ENCODE measurements at places on chromosomes 11 and 22.

DNA sequence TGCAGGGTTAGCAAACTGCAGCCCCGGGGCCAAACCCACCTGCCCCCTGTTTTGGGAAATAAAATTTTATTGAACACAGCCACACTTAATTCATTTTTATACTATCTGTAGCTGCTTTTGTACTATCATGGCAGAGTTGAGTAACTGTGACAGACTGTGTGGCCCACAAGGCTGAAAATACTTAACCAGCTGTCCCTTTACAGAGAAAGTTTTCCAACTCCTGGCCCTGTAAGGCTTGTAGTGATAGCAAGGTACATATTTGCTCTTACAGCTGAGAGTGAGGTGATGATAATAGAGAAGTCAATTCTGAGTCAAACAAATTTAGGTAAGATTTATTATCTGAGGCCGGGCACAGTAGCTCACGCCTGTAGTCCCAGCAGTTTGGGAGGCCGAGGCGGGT is 87.4 kb upstream of the SLC6A5 start:
- DNase-seq, result no peak

GRCh38 chr11:128052912-128053641 is 534.3 kb downstream of the ETS1 start:
- DNase-seq, result no peak

DNA sequence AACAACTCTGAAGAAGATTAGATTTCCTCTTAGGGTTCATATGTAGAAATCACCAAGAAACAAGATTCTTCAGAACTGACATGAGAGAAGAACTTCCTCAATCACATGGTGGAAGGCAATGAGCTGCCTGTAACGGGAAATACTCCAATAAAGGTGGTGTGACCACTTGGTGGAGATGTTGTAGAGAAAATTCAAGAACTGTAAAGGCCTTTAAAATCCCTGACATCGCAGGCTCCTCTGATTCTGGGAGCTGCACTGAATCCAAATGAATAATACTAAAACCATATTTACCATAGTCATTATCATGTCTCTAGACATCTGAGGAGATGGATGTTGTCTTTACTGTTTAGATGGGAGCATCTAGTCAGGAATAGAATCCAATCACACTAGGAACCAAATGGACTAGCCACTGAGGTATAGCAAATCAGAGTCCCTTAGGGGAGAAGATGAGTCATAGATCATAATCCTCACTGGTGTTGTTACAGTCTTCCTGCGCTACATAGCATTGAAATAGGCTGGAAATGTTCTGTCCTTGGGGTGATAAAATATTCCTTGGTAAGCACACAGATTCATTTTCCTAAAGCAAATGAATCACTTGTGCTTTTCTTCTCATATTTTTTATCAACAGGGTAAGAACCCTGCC is 321.6 kb upstream of the TENM4 start:
- no peak for DNase-seq

- DNase-seq, result no peak
Measured at GRCh38 chr11:75151346-75152047, 590 bp downstream of the SLCO2B1 start.

- DNase-seq, result no peak
Measured at GRCh38 chr11:110000031-110000502, 93.1 kb upstream of the ZC3H12C start.

DNA sequence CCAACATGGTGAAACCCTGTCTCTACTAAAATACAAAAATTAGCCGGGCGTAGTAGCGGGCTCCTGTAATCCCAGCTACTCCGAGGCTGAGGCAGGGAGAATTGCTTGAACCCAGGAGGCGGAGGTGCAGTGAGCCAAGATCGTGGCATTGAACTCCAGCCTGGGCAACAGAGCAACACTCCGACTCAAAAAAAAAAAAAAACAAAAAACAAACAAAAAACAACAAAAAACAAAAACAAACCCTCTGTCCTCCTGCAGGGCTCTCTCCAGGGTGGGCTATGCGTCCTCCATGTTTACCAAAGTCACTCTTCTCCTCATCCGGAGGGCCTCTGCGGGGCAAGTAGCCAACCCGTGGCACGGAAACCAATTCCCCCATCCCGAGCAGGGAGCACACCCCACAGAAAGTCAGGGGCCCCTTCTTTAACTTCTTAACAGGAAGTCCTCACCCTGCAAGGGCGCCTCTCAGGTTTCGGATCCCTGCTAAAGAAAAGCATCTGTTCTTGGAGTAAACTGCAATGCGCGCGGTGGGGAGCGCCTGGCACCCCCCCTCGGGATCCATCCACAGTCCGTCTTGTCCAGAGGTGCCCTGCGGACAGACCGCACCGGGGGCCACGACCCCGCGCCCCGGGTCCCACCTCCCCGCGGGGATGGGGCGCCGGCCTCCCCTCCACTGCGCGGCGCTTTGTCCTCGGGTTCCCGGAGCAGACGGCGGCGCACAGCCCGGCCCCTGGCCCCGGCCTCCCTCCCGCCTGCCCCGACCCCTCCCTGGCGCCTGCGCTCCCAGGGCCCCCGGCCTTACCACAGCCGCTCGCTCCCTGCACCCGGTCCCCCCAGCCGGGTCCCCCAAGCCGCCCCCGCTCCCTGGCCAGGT is 712 bp downstream of the CERK start:
- peak; percentile 68 for DNase-seq

GRCh38 chr11:58963551-58964104 is 24.3 kb downstream of the GLYATL1 start:
- no peak for DNase-seq

- no peak for DNase-seq
Measured at GRCh38 chr11:128493570-128493965, 93.8 kb downstream of the ETS1 start.

- no peak for DNase-seq
Measured at GRCh38 chr22:22786301-22787115, 101.1 kb upstream of the IGLL5 start.

- DNase-seq, result no peak
Measured at GRCh38 chr11:80862011-80862410, 1421.2 kb upstream of the TENM4 start.

GRCh38 chr11:131944736-131945135 is 574.3 kb downstream of the NTM start:
- no peak for DNase-seq

DNA sequence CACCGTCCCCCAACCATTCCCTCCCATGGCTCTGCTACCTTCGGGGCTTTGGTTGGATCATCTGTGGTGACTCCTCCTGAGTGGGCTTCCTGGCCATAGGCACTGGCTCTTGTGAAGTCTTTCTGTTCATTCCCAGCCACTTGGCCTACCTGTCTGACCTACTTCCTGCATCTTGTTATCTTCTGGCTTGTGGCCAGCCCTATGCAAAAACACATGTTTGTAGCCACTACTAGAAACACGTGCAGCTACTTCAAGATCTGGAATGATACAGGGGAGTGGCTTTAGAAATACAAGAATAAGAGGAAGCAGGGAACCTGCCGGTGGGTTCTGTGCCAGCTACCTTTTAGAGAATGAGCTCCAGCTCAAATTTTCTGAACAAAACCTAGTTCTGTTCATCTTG is 20.9 kb downstream of the RCOR2 start:
- no peak for DNase-seq

GRCh38 chr11:1779034-1779805 is 15.5 kb upstream of the CTSD start:
- DNase-seq, result no peak

DNA sequence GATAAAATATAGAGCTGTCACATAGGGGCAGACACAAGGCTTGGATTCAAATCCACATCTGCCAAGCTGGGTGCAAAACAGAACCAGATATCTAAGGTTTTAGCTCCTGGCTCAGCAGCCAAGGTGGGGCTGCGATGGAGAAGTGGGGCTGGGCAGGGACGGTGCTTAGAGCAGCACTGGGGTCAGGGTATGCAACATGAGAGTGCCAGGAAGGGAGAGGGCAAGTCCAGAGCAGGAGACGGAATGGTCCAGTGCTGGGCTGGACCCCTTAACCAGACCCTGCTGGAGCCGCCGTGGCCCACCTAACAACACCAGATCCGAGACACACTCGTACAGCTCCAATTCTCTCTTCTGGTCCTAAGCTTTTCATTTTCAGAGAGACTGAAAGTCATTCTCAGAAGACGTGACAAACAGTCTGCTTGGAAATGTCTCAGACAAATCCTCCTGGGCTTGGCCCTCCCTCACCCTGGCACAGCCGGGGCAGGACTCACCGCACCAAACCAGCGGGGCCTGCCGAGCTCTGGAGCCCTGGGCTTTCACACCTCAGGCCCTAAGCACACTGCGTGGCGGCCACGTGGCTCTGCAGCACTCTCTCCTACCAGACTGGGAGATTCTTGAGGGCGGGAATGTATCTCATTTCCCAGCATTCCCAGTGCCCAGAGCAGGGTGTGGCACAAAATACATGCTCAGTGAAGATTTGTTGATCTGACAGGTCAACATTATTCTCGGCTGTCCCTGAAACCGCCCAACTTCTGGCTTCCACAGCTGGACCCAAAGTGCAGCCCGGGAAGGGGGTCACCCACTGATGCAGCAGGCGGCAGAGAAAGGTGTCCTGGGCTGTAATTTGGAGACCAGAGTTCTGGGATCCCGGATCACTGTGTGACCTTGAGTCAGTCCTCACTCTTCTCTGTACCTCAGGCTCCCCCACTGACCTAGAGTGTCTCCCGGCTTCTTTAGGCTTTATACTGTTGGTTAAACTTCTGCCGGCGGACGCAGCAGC is 11.6 kb downstream of the LRRC32 start:
- no peak for DNase-seq

DNA sequence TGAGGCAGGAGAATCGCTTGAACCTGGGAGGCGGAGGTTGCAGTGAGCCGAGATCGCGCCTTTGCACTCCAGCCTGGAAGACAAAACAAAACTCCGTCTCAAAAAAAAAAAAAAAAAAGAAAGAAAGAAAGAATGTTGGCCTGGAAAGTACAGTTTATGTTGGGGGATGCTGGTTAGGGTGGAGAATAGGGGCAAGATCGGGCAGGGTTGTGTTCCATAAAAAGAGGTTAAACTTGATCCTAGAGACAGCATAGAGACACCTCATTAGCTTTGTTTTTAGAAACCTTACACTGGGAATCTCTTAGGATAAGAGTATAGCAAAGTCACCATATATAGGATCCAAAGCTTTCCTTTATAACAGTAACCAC is 1.9 kb upstream of the FTH1 start:
- no peak for DNase-seq

DNA sequence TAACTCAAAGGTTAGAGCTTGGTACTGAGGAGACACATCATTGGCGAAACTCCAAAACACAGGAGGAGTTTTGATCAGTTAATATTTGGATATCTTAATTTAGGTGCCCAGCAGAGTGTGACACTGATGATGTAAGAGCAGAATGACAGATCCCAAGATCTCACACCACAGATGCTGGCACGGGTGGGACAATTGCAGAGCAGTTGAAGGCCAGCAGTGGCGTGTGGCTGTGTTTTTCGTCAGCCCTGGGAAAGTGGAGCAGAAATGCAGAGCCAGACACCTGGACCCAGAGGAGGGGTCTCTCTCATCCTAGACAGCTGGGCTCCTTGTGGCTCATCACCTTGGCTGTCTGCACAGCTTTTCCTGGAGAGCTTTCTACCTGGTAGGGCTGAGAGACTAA is 59.7 kb upstream of the CTTN start:
- no peak for DNase-seq

- DNase-seq, result no peak
Measured at GRCh38 chr22:32232191-32232830, 22.8 kb downstream of the SLC5A4 start.

GRCh38 chr22:42869888-42870480 is 12.9 kb upstream of the ARFGAP3 start:
- no peak for DNase-seq

DNA sequence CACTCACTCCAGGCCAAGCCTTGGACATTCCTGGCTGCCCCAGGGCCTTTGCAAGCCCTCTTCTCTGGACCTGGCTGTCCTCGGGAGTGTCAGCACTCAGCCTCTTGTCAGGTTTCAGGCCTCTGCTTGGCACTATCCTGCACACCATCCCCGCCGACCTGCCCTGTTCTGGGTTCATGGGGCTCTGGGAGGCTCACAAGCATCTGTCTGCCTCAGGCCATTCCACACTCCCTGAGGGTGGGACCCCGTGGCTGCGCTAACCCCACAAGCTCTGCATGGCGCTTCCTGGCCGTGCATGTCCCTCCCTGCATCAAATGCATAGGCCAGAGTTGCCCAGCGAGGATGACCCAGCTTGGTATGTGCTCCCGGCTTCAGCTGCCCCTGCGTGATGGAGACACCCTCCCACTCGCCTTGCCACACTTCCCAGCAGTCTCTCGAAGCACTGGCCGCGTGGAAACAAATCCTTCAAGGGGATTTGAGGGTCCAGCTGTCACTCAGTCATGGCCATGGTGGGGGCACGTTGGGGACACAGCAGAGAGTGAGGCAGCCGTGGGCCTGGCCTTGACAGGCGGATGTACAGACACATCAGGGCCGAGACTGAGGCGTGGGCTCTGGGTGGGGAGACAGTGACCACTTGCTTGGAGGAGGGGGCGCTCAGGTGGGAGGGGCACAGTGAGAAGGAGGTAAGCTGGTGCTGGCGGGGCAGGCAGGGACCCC is 87.3 kb downstream of the KCNQ1 start:
- DNase-seq, result no peak

DNA sequence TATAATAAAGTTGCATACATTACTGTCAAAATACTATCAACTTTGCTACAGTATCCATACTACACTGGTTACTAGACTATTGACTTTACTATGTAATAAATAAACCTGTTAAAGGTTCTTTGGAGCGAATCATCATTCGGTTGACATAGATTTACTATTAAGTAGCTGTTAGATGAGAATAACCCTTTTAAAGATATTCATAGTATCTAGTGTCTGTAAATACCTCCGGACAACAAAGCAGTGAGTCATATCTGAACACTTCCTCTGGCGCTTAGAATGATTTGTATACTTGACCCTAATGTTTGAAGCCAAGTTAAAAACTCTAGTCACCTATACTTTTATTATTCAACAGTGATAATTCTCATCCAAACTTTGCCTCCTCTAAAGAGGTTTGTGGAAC is 84.7 kb downstream of the MSANTD4 start:
- DNase-seq, result no peak

DNA sequence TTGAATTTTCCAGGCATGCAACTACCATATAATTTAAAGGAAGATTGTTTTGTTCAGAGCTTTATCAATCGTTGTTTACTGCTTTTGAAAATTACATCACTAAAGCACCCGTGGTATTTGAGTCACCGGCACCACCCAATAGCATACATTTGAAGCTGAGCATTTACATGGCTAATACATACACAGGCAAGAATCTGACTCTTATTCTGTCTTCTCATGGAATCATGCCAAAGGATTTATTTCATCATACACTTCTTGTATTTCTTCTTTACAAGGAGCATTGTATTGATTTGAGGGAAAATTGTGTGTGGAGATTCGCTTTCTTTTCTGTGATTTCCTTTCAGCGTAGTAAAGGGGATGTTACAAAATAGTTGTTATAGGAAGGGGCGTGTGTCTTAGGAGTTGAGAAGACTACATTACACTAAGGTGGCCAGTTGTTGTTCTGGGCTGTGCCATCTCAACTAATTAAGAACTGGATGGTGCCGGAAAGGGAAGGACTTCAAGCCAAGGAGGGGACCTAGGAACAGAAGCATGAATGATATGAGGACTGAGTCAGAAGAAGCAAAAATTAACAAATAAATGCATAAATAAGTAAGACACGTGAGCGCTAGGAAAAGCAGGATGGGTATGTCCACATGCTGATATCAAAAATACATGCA is 12.9 kb upstream of the CD3E start:
- DNase-seq, result no peak

Data from HL-60 (cell line).